Left kidney (tissue), 8 donors: ENCODE measurements at places on chromosomes 16 and 17.

DNA sequence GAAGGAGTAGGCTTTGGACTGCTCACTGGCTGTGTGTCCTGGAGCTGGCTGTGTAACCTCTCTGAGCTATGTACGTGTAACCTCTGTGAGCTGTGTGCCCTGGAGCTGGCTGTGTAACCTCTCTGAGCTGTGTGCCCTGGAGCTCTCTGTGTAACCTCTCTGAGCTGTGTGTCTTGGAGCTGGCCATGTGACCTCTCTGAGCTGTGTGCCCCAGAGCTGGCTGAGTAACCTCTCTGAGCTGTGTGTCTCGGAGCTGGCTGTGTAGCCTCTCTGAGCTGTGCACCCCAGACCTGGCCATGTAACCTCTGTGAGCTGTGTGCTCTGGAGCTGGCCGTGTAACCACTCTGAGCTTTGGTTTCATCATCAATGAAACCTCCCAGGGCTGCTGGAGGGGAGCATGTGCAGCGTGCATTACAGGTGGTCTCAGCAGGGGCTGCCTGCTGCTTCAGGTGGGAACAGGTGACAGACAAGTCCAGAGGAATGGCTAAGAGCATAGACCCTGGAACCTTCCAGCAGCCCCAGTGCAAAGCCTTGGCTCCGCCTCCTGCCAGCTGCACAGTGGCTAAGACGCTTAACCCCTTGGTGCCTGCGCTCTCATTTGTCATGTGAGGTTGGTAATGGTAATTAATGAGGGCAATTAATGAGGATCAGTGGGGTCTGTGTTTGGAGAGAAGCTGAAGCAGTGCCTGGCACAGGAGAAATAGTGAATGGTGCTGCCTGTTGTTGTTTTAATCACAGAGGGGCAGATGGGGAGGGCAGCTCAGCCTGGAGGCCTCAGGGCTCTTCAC is 86.7 kb downstream of the KATNIP start:
- DNase-seq, result no peak

- no peak for DNase-seq
These were observed 21.5 kb downstream of the CCL4 start for GRCh38 chr17:36124879-36125824.

- no peak for DNase-seq
These were observed 71.0 kb downstream of the COPRS start for GRCh38 chr17:31787857-31788570.

DNA sequence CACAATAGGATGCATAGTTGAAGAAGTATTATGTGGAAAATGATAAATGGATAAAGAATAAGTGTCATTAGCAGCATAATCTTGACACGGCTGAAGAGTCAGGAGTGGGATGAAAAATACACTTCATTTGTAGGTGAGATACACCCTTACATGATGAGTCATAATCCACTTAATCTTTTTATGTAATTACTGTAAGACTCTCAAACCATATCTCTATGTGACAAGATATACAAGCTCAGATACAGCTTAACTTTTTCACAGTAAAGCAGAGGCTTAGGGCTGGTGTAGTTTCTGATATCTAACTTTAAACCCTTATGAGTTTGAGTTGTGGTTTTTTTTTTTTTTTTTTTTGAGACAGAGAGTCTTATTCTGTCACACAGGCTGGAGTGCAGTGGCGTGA is 101.2 kb downstream of the FTO start:
- no peak for DNase-seq

- no peak for DNase-seq
These were observed 8.4 kb downstream of the RSPRY1 start for GRCh38 chr16:57194512-57194911.

DNA sequence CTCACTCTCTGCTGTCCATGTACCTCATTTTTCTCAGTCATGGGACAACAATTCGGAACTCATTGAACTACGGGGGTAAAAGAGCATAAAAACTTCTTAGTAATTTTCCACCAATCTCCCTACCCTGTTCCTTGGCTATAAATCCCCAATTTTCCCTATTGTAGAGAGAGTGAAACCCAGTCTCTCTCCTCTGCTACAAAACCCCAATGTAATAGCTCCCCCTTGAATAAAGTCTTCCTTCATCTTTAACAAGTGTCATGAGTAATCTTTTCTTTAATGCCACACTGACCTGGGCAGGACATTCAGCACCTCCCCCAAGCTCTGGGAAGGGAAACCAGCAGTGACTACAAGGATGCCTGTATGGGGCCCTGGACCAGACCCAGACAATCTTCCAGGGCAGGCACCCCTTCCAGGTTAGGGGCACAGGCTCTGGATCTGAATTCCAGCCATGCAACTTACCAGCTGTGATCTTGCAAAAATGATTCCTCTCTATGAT is 10.2 kb upstream of the EIF1 start:
- no peak for DNase-seq

GRCh38 chr16:67115639-67116038 is 5.9 kb downstream of the PHAF1 start:
- DNase-seq, result no peak

- DNase-seq, result no peak
These were observed 92.9 kb downstream of the GPR139 start for GRCh38 chr16:19980632-19981265.

DNA sequence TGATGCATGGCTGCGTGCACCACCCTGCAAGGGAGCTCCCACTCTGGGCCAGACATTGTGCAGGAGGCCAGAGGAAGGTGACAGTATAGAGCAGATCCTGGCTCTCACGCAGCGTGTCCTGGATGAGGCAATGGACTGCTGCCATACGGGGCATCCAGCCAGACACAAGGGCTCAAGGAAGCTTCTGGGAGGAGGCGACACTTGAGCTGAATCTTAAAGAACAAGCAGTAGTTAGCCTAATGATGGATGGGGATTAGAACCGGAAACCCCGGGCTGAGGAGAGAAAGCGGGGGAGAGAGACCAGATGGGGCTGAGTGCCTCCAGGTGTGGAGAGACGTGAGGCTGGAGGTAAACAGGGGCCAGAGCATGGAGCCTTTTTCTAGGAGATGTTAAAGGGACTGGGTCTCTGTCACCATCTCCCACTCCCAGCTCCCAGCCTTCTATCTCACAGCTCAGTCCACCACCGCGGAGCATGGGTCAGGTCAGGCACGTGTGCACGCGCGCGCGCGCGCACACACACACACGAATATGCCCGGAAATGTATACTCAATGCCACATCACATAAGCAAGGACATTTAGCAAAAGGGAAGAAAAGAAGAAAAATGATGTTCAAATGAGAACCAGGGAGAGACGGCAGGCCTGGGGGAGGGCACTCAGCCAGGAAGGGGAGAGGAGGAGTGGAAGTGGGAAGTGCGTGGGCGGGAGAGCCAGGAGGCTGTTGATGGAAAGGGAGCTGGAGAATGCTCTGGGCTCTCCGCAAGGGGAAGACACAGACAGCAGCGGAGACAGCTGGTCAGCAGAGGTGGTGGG is 46.3 kb downstream of the CCDC42 start:
- DNase-seq, result peak; percentile 82

- DNase-seq, result peak; percentile 93
These were observed 2.9 kb downstream of the GNAO1 start for GRCh38 chr16:56193951-56194726.

DNA sequence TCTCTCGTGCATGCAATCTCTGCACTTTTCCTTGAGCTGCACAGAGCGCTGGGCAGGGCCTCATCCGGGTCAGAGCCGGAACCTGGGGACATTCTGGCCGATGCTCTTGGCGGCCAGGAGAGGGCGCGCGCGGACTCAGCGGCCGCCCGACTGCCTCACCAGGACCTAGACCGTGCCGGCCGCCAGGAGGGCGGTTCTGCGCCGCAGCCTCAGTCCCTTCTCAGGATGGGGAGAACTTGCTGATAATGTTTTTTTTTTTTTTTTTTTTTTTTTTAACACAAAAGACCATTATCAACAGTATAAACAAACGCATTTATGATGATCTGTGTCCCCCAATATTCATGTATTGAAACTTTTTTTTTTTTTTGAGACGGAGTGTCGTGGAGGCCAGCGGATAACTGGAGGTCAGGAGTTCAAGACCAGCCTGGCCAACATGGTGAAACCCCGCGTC is 8.1 kb upstream of the FLYWCH2 start:
- no peak for DNase-seq

GRCh38 chr16:86809458-86809955 is 231.2 kb downstream of the FOXL1 start:
- no peak for DNase-seq

DNA sequence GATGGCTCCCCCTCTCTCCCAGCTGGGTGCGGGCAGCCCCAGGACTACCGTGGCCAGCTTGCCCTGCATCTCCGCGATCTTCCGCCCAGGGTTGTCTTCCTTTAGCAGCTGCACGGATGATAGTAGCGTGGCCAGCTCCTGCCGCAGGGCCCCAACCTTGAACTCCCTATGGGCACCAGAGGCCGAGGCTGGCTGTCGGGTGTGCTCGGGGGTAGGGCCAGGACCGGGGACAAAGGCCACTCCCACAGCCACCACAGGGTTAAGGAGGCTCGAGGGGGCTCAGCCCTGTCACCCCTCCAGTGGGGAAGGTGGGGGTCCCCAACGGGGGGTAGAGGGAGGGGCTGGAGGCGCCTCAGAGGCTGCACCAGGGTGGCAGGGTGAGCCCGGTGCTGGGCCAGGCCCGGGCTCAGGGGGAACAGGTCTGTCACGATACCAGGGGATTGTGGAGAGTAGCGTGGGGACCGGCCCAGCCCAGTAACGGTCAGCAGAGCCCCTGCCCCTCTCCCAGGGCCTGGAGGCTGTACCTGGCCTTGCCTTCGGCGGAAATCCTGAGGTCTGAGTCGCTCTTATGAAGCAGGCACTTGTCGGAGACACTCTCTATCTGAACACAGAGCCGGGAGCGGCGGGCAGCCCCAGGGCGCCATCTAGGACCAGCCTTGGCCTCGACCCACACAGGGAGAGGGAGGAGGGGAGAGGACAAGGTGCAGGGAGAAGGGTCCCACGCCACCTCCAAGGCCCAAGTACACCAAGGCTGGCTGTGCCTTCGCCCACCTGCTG is 5.2 kb downstream of the PERCC1 start:
- DNase-seq, result no peak

GRCh38 chr17:60345233-60345632 is 46.7 kb downstream of the USP32 start:
- DNase-seq, result no peak
